ENCODE measurements at places on chromosomes 12 and 14. TPM values are rescaled to one million over a fixed set of nuclear protein-coding genes. Genes with fewer than 3 reads are reported as not detected.

OTX2 gene
- total RNA-seq = not detected

DNA sequence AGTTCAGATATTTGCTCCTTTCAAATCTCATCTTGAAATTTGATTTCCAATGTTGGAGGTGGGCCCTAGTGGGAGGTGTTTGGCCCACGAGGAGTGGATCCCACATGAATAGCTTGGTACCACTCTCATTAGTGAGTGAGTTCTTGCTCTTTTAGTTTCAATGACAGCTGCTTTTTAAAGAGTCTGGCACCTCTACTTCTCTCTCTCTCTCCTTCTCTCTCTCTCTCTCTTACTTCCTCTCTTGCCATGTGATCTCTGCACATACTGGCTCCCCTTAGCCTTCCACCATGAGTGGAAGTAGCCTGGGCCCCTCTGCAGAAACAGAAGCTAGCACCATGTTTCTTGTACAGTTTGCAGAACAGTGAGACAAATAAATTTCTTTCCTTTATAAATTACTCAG, 25.1 kb downstream of the GPR65 start:
- DNase-seq = no peak

- DNase-seq = no peak
These were observed 751 bp downstream of the P3H3 start for GRCh38 chr12:6828781-6829535.

GRCh38 chr12:131290255-131290959, 336.7 kb downstream of the ADGRD1 start:
- DNase-seq = no peak

- DNase-seq = no peak
These were observed 69.7 kb downstream of the PKP2 start for GRCh38 chr12:32826807-32827412.

KIF5A gene
- 0.09 TPM for total RNA-seq

- no peak for DNase-seq
These were observed 9.4 kb downstream of the ANKRD9 start for GRCh38 chr14:102500158-102500662.

GZMB gene
- not detected for total RNA-seq

DNA sequence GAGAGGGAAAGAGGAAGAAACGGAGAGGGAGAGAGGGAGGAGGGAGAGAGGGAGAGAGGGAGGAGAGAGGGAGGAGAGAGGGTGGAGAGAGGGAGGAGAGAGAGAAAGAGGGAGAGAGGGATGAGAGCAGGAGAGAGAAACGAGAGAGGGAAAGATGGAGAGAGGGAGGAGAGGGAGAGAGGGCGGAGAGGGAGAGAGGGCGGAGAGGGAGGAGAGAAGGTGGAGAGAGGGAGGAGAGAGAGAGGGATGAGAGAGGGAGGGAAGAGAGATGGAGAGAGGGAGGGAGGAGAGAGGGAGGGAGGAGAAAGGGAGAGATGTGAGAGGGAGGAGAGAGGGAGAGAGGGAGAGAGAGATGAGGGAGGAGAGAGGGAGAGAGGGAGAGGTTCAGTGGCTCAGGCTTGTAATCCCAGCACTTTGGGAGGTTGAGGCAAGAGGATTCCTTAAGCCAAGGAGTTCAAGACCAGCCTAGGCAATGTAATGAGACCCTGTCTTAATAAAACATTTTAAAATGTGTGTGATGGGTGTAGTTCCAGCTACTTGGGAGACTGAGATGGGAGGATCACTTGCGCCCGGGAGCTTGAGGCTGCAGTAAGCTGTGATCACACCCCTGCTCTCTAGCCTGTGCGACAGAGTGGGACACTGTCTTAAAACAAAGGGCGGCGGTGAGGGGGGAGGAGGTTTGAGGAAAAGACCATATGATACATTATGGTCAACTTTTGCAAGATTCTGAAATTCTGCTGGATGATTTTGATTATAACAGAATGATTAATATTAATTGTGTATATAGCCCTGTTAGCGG, 21.3 kb upstream of the SNRPF start:
- DNase-seq = no peak

LRP1-AS gene
- total RNA-seq = not detected

- DNase-seq = no peak
These were observed 73.1 kb downstream of the ZFP36L1 start for GRCh38 chr14:68719634-68720384.

GRCh38 chr14:68607081-68607866, 185.6 kb downstream of the ZFP36L1 start:
- DNase-seq = no peak

CFAP54 gene
- 0.72 TPM for total RNA-seq

GRCh38 chr12:24906141-24906540, 42.8 kb downstream of the BCAT1 start:
- no peak for DNase-seq

GRCh38 chr14:92589213-92589852, 75.8 kb downstream of the RIN3 start:
- DNase-seq = no peak

DNA sequence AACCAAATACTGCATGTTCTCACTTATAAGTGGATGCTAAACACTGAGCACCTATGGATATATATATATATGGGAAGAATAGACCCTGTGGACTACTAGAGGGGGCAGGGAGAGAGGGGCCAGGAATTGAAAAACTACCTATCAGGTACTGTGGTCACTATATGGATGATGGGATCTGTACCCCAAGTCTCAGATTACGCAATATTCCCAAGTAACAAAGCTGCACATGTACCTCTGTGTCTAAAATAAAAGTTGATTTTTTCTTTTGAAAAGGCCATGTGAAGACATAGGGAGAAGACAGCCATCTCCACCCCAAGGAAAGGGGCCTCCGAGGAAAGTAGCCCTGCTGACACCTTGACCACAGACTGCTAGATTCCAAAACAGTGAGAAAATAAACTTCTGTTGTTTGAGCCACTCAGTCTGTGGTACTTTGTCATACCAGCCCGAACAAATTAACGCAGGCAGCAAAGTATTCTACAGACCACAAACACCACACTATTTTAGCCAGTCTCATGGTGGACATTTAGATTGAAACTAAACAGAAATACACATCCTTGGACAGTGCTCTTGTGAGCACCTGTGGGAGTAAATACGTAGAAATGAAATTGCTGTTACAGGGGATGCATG, 197.1 kb downstream of the EFCAB11 start:
- no peak for DNase-seq

Measured in NCI-H460 (cell line).